ENCODE measurements at places on chromosomes 1 and 21.

GRCh38 chr1:85459290-85459689 is 5.7 kb downstream of the DDAH1 start:
- DNase-seq, result no peak

- DNase-seq, result no peak
These were observed 20.2 kb upstream of the LSM10 start for GRCh38 chr1:36417931-36418330.

- no peak for DNase-seq
These were observed 109.6 kb downstream of the NOS1AP start for GRCh38 chr1:162179121-162179520.

DNA sequence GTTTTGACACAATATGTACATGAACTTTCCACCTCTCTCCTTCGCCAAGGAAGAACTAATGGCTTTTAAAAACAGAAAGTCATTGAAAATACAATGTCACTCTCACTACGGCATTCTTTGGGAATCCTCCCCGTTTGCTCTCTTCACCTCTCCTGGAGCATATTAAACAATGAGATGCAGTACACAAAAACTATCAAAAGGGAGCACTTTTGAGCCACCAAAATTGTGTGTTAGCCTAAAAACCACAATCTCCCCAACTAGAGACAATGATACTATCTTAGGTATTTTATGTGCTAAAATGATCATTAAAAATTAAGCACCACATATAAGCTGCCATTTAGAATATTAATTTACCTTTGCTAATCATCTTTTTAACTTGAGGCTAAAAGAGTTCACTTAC is 425.5 kb downstream of the KCTD3 start:
- DNase-seq, result peak; percentile 32

GRCh38 chr1:26391450-26391849 is 18.9 kb upstream of the ZNF683 start:
- no peak for DNase-seq

DNA sequence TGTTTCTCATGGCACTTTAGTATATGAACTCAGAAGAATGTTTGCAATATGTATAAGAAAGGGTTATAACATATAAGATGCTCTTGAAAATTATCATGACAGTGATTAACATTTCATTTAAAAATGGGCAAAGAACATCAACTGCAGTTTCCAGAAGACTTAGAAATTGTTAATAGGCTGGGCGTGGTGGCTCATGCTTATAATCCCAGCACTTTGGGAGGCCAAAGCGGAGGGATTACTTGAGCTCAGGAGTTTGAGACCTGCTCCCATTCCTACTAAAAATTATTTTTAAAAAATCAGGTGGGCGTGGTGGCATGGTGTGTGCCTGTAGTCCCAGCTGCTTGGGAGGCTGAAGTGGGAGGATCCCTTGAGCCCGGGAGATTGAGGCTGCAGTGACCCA is 23.1 kb downstream of the MTF2 start:
- DNase-seq, result no peak

- DNase-seq, result no peak
These were observed 21.9 kb downstream of the LGALS8 start for GRCh38 chr1:236545621-236546169.

DNA sequence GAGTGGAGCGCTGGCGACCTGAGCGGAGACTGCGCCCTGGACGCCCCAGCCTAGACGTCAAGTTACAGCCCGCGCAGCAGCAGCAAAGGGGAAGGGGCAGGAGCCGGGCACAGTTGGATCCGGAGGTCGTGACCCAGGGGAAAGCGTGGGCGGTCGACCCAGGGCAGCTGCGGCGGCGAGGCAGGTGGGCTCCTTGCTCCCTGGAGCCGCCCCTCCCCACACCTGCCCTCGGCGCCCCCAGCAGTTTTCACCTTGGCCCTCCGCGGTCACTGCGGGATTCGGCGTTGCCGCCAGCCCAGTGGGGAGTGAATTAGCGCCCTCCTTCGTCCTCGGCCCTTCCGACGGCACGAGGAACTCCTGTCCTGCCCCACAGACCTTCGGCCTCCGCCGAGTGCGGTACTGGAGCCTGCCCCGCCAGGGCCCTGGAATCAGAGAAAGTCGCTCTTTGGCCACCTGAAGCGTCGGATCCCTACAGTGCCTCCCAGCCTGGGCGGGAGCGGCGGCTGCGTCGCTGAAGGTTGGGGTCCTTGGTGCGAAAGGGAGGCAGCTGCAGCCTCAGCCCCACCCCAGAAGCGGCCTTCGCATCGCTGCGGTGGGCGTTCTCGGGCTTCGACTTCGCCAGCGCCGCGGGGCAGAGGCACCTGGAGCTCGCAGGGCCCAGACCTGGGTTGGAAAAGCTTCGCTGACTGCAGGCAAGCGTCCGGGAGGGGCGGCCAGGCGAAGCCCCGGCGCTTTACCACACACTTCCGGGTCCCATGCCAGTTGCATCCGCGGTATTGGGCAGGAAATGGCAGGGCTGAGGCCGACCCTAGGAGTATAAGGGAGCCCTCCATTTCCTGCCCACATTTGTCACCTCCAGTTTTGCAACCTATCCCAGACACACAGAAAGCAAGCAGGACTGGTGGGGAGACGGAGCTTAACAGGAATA is 4.2 kb downstream of the TFAP2E start:
- no peak for DNase-seq

GRCh38 chr1:221795380-221795779 is 53.5 kb upstream of the DUSP10 start:
- no peak for DNase-seq

- peak; percentile 80 for DNase-seq
These were observed 949.3 kb downstream of the MRPL39 start for GRCh38 chr21:24658026-24658425.

DNA sequence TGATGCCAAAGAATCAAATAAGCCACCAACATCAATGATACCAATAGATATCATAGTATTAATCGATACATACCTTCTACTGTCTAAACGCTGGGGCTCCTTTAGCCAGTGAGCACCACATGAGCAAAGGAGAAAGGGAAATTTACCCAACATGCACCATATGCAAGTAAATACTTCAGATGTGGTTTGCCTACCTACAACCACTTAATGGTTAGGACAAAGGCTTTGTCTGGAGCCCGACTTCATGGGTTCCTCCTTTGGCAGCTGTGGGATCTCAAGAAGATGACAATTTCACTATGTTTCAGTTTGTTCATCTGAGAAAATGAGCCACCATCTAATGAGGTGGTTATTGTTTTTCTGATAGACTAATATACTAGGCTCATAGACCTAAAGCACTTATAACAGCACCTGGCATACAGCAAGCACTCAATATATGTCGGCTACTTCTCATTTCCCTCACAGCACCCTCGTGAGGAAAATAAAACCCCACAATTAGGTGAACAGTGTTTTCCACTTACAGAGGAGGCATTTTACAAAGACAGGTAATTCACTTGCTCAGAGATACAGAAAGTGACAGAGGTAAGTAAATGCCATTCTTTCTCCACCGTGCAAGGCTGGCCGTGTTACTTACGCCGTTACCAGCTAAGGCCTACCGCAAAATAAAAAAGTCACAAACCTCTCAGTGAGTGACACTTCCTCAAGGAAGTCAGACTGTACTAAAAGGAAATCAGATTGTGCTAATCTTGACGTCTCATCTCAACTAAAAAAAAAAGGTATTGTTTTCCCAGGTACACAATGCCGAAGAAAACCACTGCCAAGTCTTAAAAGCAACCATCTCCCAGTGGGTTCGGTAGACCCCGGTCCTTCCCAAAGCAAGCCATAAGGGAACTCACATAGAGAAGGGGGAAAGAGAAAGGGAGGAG is 1.6 kb downstream of the TTC13 start:
- DNase-seq, result no peak

DNA sequence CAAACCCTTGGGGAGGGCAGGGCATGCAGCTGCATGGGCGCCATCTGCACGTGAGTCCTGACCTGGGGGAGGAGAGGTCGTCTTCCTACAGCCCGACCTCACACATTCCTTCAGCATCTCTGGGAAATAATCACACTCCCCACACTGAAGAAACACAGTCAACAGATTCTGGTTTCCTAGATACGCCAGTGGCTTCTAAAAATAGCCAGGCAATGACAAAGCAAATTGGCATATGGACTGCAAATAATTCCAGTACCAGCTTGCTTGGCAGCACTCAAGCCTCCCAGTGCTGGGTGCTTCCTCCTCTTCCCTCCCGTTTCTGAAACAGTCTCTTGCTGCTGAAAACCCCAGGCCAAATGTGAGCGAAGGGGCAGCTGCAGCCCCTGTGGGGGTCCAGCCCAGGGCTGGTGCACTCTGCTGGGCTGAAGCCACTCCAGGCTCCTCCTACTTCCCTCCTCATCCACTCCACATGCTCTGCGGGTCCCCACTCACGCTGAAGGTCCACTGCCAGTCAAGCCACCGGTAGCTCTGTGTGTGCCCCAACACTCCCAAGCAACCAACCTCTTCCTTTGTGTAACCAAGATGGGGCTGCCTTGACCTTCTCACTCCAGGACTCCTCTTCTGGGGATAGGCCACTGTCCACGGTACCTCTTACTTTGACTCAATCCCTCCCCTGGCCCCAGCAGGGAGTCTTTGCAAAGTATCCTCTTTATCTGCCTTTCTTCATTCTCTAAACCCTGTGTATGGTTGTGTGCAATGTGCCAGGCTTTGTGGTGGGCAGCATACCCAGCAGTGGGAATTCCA is 69.0 kb downstream of the KCND3 start:
- peak; percentile 62 for DNase-seq

DNA sequence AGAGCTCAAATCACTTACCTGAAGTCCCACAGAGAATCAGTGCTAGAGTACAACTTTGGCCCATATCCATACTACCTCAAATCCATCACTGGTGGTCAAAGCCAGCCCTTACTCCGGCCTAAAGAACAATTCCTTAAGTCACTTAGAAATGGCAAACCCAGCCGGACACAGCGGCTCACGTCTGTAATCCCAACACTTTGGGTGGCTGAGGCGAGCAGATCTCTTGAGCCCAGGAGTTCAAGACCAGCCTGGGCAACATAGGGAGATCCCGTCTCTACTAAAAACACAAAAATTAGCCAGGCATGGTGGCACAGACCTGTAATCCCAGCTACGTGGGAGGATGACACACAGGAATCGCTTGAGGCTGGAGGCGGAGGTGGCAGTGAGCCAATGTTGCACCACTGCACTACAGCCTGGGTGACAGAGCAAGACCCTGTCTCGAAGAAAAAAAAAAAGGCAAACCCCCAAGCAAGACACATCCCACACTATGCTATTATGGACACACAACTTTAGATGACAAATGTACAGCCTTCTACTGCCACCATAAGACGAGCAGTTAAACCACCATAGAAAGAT is 24.0 kb downstream of the NPHP4 start:
- no peak for DNase-seq

DNA sequence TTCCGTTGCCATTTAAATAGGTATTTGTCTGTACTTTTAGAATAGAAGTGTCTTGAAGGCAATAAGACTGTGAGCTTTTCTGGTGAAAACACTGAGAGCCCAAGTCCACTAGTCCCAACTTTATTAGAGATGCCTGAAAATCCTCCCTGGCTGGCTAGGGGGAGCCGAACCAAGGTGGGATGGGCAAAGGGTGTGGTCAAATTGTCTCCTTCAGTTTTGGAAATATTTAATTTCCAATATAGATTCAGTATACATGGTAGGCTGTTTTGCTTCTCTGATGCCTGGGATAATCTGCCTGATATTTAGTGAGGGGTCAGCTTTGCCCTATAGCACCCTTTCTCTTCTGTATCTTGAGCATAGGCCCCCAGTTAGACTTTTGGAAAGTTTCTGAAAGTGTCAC is 3.5 kb downstream of the ROR1 start:
- DNase-seq, result no peak

DNA sequence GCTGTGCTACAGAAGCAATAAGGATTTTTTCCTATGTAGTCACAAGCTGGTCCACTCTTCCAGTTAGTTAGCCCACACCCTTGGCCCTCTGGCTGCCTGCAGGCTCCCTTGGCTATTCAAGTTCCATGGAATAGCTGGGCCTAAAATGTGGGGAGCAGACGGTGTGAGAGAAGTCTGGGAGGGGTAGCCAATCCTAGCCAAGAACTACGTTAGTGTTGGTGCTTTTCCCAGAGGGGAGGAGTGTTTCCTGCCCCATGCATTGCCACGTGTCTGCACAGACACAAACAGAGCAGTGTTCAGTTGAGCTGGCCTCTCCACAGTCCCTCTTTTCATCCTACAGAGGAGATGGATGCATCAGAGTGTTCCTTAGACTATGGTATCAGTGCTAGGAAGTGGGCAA is 59.0 kb upstream of the IPO9 start:
- no peak for DNase-seq

DNA sequence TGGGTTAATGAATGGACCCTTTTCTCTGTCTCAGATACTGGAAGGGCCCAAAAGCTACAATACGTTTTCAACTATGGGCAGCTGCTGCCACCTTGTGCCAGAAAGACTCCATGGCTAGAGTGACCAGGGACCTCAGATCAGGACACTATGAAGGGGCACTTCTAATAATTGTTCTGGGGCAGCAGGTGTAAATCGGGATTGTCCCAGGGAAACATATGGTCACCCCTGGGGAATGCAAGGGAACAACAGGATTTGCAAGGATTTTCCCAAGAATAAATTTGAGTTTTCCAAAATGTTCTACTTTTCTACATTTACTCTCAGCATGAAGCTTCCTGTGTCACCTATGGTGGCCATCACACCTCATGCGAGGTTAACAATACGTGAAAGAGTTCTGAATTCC is 12.0 kb upstream of the FCAMR start:
- DNase-seq, result no peak

DNA sequence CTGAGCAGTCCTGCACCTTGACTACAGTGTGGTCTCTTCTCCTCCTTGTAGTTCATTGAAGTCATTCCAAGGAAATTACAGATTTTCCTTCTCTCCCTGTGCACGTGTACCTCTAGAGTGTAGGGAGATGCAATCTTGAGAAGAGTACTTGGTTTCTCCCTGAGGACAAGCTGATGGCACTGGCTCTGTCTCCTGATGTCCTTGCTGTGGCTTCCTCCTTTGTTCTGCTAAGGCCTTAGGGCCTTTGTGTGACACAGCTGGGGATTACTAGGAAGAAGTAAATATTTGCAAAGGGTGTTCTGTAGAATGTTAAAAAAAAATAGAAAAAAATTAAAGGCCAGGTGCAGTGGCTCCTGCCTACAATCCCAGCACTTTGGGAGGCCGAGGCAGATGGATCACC is 66.2 kb upstream of the APOBEC4 start:
- no peak for DNase-seq

DNA sequence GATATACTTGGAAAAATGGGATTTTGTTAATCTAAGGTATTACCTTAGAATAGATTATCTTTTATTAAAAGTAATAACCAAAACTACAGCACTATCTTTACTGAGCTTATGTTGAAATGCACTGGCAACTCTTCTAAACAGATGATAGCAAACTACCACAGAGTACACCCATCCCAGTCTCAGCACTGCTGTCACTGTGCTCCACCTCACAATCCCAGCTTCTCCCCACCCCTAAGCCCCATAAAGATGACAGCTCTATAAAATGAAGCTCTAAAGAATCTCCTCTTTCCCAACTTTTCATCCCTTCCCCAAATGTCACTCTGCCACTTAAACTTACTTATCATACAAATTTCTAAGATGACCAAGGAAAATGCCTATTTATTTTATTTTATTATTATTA is 6.4 kb downstream of the DSTYK start:
- DNase-seq, result no peak

DNA sequence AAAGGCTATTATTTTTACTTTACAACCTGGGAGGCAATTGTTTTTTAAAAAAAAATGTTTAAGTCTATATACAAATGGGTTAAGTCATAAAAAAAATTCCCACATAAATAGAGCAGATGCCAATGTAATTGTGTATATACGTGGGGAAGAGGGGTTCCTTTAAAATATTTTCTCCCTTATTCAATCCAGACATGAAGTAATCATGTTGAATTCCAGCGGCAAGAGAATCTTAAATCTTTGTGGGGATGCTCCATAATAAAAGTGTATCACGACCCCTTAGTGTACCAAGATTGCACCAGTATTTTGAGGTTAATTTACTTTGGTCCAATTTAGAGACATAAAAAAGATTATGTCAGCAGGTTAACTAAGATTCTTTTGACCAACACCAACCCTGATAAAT is 62.1 kb downstream of the ARID4B start:
- DNase-seq, result no peak

Data from foreskin keratinocyte (primary cell).